Activated naive CD8-positive, alpha-beta T cell treated with anti-CD3 and anti-CD28 coated beads, Interleukin-2, amount 10 ng/mL, durations not matched to agents 7 days and 5 days (primary cell): ENCODE measurements at places on chromosomes 5 and 9. TPM values are rescaled to one million over a fixed set of nuclear protein-coding genes. Genes with fewer than 3 reads are reported as not detected.

DNA sequence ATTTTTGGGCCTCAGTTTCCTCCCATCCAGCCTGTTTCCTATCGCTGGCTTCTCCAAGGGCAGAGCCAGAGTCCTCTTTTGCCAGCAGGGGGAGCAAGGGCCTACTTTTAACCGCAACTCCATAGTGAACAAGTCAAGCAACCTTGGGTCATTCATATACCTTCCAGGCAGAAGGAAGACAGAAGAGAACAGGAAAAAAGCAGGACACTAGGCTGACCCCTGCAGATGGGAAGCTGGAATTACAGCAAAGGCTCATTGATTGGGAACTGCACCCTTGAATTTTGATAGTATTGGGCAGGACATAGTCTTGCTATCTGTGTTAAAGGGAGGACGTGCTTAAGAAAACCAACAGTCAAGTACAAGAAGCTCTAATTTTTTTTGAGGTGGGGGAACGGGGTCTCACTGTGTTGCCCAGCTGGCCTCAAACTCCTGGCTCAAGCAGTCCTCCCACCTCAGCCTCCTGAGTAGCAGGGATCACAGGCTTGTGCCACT is 30.1 kb downstream of the QRFP start:
- no peaks in the 10 kb centered on the region for H3K27me3 ChIP-seq
- DNase-seq: peak; percentile 56
- no peak overlapping the region for H3K27ac ChIP-seq
- H3K4me1 ChIP-seq: no peaks in the 10 kb centered on the region
- H3K4me3 ChIP-seq: no peak overlapping the region
- no peaks in the 10 kb centered on the region for H3K36me3 ChIP-seq

The PALM2AKAP2 gene
- total RNA-seq: not detected

DNA sequence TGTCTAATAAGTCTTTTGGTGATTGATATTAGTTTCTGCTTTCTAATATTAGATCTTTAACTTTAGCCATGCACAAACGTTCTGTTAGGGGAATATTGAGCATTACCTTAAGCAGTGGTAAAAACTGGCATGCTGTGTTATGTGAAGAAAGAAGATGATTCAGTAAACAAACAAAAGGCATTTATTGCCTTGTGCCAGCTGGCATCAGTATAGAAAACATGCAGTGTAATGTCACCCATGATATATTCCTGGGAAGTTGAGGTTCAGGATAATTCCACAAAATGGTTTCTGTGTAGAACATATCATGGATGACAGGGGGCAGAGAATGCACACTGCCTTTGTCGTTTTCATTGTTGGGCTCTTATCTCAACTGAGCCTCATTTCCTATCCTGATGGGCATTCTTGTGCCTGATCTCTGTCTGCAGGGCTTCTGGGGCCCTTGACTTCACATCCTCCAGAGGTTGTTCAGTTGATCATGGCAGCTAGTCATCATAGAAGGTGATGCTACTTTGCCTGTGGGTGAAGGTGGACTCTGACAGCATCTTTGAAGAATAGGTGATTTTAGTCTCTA is 24.2 kb downstream of the LRRTM2 start:
- peaks cover 20% of the 10 kb centered on the region for H3K27me3 ChIP-seq
- H3K27ac ChIP-seq: no peak overlapping the region
- no peaks in the 10 kb centered on the region for H3K36me3 ChIP-seq
- H3K4me3 ChIP-seq: no peak overlapping the region

The CD14 gene
- 3.5 TPM for total RNA-seq

The MEGF10 gene
- not detected for total RNA-seq

DNA sequence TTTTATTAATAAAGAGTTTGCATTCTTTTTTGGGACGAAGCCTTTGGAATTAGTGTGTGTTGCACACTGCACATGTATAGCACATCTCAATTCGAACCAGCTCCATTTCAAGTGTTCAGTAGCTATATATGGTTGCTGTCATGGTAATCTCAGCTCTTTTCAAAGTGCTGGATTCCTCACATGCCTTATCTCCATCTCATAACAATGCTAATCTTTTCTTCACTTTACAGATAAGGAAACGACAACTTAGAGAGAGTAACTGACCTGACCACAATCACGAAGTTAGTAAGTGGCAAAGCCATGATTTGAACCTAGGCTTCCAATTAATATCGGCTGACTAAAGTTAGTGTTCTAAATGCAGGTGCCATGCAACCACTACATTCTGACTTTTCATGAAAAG is 204.8 kb upstream of the RASEF start:
- no peak overlapping the region for H3K27ac ChIP-seq
- no peaks in the 10 kb centered on the region for H3K36me3 ChIP-seq
- H3K4me3 ChIP-seq: no peak overlapping the region
- no peaks in the 10 kb centered on the region for H3K27me3 ChIP-seq

The TMOD1 gene
- 1.1 TPM for total RNA-seq

DNA sequence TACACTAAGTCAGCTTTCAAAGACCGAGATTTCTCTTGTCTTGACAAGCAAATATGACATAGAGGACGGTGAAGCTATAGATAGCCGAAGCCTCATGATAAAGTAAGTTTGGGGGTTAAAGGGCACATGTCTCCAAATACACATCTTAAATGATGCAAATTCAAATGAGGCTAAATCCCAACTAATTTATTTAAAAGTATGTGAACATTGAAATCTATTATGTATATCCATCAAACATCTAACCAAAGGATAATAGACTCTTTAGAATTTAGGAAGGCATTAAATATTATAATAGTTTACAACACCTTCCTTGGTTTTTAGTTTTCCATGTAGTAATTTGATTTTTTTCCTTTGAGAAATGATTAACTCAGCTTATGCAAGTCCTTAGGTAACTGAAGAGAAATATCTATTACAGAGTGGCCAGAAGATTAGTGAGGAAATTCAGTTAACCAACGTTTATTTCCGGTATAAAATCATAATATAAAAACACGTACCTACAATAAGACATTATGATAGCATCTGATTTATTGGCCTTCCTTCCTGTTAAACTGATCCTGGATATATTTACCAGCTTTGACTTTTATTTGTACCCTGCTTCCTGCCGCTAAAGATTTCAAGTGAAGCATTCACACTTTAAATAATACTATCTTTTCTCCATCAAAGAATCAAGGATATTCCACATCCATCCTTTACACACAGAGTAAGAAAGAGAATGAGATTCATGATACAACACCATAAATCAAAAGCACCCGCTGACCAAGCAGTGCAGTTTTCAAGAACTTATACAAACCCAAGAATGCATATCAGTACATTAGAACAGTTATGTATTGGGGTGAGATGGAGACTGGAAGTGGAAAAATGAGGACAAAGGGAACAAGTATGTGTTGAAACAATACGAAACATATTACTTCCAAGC is 31.9 kb upstream of the F2R start:
- DNase-seq: no peak
- no peaks in the 10 kb centered on the region for H3K27me3 ChIP-seq
- no peak overlapping the region for H3K27ac ChIP-seq
- H3K4me1 ChIP-seq: peaks cover 2% of the 10 kb centered on the region
- no peak overlapping the region for H3K4me3 ChIP-seq

- no peaks in the 10 kb centered on the region for H3K27me3 ChIP-seq
- H3K4me3 ChIP-seq: no peak overlapping the region
These were observed 155.1 kb upstream of the ZNF462 start for GRCh38 chr9:106707738-106708474.

DNA sequence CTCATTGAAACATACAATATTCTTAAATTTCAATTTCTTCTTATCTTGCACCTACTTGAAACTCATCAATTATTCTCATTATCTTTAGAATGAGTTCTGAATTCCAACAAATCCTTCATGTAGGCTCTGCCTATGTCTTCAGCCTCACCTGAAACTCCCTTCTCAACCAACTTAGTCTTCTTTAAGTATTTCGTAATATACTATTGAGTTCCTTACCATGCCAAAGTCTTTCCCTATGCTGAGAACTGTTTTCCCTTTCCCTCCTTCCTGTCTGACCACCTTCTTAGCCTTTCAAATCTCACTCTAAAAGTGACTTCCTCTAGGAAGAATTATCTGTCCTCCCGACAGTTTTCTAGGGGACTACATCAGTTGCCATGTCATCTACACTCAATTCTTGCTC is 50.9 kb upstream of the ZFAND5 start:
- H3K27ac ChIP-seq: no peak overlapping the region
- H3K27me3 ChIP-seq: peaks cover 2% of the 10 kb centered on the region
- no peaks in the 10 kb centered on the region for H3K4me1 ChIP-seq
- no peak overlapping the region for H3K4me3 ChIP-seq
- no peaks in the 10 kb centered on the region for H3K36me3 ChIP-seq

DNA sequence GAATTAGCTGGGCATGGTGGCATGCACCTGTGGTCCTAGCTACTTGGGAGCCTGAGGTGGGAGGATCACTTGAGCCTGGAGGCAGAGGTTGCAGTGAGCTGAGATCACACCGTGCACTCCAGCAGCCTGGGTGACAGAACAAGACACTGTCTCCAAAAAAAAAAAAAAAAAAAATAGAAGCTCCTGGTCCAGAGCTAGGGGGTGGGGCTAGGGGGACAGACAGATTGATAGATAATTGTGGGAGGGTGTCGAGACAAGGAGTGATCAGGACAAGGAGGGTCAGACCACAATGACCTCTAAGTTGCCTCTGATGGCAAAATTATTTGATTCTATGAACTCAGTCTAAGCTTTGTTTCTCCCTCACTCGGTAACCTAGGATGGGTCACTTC is 6.6 kb upstream of the PHF19 start:
- no peak overlapping the region for H3K27ac ChIP-seq
- peak overlapping the region; percentile 18 for H3K4me3 ChIP-seq
- H3K27me3 ChIP-seq: no peaks in the 10 kb centered on the region

- H3K27me3 ChIP-seq: no peaks in the 10 kb centered on the region
- no peak for DNase-seq
- H3K36me3 ChIP-seq: peaks cover 1% of the 10 kb centered on the region
These were observed 193.1 kb downstream of the GLIS3 start for GRCh38 chr9:4106760-4107143.

DNA sequence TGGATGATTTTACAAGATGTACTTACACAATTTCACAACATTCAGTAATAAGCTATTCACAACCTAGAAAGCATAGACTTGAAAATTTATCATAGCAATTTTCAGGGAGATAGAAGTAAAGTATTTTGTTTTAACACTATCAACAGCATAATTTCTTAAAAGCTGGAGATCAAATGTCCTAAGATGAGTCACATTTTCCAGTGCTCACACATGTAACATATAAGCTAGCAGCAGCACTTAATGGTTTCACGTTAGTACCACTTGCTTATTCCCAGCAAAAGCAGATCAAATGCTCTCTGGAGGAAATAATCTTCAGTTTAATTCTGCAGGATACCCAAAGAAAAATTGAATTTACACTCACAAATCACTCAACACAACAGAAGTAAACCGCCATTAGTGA is 6.5 kb downstream of the OR13C8 start:
- DNase-seq: no peak
- no peaks in the 10 kb centered on the region for H3K36me3 ChIP-seq
- H3K4me1 ChIP-seq: no peaks in the 10 kb centered on the region
- H3K27ac ChIP-seq: no peak overlapping the region
- peaks cover 3% of the 10 kb centered on the region for H3K27me3 ChIP-seq

GRCh38 chr5:112555691-112556090 is 136.6 kb upstream of the EPB41L4A start:
- H3K27me3 ChIP-seq: peaks cover 4% of the 10 kb centered on the region
- no peak overlapping the region for H3K27ac ChIP-seq
- no peak overlapping the region for H3K4me3 ChIP-seq
- H3K4me1 ChIP-seq: no peaks in the 10 kb centered on the region

The PLPP1 gene
- 27.8 TPM for total RNA-seq

DNA sequence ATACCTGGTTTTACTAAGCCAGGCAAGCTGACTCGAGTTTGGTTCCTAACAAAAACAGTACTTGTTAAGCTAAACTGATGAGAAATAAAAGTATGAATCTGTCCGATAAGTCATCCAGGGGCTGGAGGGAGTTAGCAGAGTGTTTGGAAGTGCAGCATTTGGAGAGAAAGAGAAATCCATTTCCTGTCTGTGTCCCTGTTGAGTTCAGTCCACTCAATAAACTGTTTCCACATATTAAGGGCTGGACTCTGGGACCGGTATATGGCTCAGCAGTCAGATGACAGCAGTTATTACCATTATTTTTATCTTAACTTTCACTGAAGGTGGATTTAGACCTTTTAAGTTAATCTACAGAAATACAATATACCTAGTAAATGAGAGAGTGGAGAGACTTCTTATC is 130.6 kb upstream of the ADRA1B start:
- DNase-seq: no peak
- H3K4me3 ChIP-seq: no peak overlapping the region
- no peaks in the 10 kb centered on the region for H3K36me3 ChIP-seq
- no peak overlapping the region for H3K27ac ChIP-seq
- H3K27me3 ChIP-seq: peaks cover 5% of the 10 kb centered on the region
- H3K4me1 ChIP-seq: no peaks in the 10 kb centered on the region

The SLC6A19 gene
- not detected for total RNA-seq

The ZFP37 gene
- 2.6 TPM for total RNA-seq

The RNF14 gene
- total RNA-seq: 29.0 TPM
